NCI-H1092 (cell line): ENCODE measurements at places on chromosomes 12 and 14.

- DNase-seq, result no peak
Observed at GRCh38 chr14:104526723-104527645, 52.6 kb upstream of the C14orf180 start.

- DNase-seq, result peak; percentile 27
Observed at GRCh38 chr12:15880721-15881120, 1.5 kb upstream of the STRAP start.

DNA sequence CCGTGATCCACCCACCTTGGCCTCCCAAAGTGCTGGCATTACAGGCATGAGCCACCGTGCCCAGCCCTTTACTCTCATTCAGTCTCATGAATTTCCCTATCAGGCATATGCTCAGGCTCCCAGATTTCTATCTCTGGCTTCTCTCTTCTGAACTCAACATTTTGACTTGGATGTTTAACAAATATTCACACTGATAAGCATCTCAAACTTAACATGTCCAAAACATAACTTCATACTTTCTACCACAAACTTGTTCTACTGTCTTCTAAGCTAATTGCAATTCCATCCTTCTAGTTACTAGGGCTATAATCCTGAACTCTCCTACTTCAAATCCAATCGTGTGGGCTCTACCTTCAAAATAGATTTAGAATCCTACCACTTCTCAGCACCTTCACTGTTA lies 73.9 kb upstream of the PAWR start:
- DNase-seq, result no peak

DNA sequence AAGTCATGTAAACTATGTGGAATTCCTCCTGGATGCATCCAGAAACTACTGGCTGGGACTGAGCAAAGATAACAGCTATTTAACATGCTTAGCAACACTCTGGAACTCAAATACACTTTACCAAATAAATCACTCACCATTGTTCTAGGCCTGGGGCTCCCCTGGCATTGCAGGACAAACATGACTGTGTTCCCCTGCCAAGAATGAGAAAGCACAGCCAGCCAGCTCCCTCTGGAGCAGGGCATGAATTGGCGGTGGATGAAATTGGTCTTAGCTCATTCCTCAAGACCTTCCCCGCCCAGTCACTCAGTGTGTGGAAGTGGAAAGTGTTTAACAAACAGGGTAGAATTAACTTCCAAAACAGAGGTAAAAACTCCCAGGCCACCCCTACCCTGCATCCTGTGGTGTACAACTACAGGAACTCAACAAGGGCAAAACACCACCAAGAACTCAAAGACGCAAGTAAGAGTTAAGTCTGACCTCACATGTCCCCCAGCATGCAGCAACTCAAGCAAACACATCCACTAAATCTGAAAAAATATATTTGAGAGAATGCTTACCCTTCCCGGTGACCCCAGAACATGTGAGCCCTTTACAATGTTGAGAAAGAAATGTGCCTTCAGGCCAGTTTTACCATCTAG lies 58.4 kb upstream of the BDKRB2 start:
- DNase-seq, result no peak

DNA sequence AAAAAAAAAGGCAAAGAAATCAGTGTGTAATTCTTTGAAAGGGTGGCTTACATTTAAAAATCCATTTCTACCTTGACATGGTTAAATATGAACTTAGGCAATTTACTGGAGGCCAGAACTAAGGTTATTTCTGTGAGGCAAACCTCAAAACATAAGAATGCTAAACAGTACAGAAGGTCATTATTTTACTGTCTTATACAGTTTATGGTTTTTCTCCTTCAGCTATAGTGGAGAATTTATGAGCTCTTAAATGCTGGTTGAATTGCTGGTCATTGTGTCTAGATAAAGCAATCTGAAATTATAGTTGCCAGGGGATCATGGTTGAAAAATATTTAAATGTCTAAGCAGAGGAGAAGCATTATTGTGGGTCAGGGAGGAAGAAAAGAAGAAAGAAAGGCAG lies 70.5 kb downstream of the TRIM9 start:
- no peak for DNase-seq

- DNase-seq, result no peak
Observed at GRCh38 chr14:90423166-90423565, 26.3 kb downstream of the CALM1 start.

DNA sequence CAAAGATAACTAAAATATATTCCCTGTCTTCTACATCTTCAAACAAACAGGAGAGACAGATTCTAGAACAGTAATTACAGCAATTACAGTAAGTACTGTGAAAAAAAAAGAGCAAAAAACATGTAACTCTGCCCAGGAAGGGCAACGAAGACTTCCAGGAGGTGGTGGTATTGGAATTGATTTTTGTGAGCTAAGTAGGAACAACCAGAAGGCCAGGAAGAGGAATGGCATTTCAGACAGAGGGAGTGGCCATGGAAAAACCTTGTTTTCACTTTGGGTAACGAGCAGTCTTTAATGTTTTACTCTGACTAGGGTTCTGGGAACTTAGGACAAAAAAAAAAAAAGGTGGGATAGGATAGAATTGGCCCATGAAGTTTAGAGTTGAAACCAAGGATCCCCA lies 196.3 kb upstream of the PLEKHG7 start:
- no peak for DNase-seq

DNA sequence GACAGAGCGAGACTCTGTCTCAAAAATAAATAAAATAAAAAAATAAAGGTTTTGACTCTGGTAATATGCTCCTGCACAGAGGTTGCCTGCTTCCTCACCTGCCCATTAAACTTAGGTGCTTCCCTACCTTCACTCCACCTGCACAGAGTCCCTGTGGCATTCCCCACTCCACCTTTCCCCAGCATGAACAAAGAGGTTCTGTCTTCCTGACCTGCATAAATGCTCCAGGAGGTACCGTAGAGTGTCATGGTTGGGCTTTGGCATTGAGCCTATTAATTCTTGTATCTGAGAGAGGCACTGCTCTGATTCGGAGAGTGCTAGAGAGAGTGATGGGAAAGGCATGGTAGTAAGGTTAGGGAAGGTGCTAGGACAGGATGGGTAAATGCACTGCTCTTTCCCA lies 6.3 kb downstream of the ARHGAP9 start:
- DNase-seq, result no peak

GRCh38 chr12:72264548-72265175 lies 7.5 kb upstream of the TRHDE start:
- no peak for DNase-seq

- DNase-seq, result no peak
Observed at GRCh38 chr14:103846097-103846496, 1.3 kb downstream of the PPP1R13B start.

- no peak for DNase-seq
Observed at GRCh38 chr12:114955414-114956014, 271.5 kb upstream of the TBX3 start.

DNA sequence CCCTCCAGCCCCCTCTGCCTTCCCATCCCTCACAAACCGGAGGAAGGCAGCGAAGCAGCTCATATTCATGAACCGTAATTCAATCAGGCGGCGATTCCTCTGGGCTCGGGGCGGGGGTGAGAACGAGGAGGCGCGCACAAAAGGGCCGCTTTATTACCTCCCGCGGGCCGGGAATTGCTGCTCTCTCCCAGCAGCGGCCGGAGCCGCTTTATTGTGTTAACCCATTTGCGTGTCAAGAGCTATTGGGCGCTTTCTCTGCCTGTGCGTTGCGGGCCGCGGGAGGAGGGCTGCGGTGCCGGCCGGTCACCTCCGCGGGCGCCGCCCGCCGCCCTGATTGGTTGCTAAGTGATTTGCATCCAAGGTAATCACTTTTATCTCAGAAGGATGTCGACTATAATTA lies 4.8 kb downstream of the FAM222A start:
- no peak for DNase-seq

- DNase-seq, result no peak
Observed at GRCh38 chr14:41663473-41663850, 56.8 kb downstream of the LRFN5 start.

- no peak for DNase-seq
Observed at GRCh38 chr12:118103201-118103600, 610 bp downstream of the VSIG10 start.

DNA sequence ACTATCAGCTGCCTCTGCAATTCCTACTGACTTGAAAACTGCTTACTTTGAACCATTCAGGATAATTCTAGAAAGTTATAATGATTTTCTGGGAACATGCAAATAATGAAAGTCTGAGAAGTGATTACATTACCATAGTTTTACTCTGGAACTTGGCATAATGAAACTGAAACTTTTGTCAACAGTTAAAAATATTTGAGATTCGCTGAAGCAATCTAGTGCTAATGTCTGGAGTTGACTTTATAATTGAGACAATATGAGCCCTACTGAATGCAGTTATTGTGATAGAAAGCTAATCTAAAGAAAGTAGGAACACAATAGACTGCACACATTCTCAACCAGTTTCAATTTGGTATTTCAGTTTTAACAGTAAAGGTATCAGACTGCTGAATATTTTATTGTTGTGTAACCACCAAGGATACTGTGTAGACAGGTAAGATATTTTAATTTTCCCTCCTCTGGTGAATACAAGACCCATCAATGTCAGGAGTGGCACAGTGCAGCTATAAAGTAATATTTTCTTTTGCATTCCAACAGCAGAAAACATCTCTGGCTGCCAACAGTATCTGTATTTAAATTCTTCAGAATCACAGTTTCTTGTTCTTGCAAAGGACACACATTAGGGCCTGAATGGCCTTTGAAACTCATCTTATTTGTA lies 483.5 kb downstream of the ATP23 start:
- DNase-seq, result no peak

DNA sequence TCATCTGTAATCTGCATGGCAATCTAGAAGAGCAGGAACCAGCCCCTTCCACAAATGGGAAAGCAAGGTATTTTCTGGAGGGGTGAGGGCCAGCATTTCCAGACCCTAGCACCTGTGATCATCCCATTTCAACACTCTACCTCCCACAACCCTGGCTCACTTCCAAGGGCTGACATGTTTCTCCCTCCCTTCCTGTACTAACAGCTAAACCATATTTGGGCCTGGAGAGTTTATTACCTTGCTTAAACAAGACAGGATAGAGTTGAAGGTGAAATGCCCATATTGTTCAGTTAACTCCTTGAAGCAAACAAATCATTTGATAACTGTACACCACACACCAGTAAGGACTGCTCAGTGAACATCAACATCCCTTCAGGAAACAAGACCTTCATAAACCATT lies 158.4 kb downstream of the PPM1H start:
- no peak for DNase-seq

- no peak for DNase-seq
Observed at GRCh38 chr14:88975926-88976325, 151.5 kb downstream of the TTC8 start.

- DNase-seq, result no peak
Observed at GRCh38 chr14:53927171-53927570, 29.5 kb downstream of the BMP4 start.

DNA sequence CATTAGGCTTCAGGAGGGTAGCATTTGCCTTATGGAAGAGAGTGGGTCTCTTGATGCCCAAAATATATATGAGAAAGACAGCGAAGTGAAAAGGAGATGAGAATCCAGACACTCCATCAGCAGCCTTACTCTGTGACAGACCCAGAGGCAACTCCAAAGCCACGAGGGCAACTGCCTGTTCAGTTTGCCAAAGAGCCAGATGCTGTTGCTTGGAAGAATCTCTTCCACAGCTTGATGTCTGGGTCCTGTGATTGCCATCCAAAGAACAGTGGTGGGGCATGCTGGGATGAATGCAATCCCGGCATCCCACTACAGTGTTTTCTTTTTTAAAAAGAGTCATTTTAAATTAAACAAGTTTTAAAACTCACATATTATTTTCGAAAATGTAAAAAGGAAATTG lies 10.9 kb upstream of the OTX2 start:
- no peak for DNase-seq

DNA sequence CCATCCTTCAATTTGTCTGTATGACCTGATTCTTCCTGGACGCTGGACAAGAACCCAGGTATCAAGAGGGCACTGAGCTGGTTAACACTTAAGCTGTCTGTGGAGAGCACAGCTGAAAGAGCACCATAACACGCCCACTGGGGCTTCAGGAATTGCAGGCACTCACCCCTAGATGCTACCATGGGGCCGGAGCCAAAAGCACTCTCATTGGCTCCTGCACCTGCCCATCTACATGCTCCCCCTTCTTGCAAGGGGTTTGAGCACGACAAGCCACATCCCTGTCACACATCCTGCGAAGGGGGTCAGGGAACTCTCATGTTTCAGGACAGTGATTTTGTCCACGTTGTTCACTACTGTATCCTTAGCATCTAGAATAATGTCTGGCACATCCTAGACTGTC lies 35.1 kb upstream of the TBC1D15 start:
- DNase-seq, result no peak

GRCh38 chr14:36271939-36272907 lies 48.2 kb downstream of the MBIP start:
- DNase-seq, result no peak

DNA sequence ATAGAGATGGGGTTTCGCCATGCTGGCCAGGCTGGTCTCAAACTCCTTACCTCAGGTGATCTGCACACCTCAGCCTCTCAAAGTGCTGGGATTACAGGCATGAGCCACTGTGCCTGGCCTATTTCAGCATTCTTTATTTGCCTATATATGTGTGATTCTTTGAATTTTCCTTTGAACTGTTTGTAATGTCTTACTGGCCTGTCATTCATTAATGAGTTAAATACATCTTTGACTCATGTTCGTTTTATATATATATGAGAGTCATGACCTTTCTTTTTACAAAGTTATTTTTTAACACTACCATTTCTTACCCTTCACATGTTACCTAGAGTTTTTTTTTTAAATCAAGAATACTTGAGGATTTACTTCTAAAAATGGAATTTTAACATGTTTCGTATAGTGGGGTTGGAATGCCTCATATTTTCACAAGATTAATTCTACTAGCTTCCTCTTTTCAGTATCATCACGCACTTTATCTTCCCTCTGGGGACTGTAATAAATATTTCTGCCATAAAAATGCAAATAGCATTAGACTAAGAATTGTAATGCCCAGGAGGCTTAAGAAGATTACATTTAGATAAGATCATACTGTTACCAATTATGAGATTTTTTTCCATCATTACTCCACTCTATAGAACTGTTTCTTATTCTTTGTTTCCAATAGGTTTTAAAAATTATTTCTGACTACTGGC lies 66.7 kb downstream of the NTN4 start:
- DNase-seq, result no peak

GRCh38 chr14:99517643-99518381 lies 36.6 kb downstream of the CCNK start:
- no peak for DNase-seq

- DNase-seq, result no peak
Observed at GRCh38 chr12:114821570-114821969, 137.6 kb upstream of the TBX3 start.
